Astrocyte of the hippocampus (primary cell): ENCODE measurements at places on chromosomes 5 and 9.

GRCh38 chr9:133701981-133702797 is 36.0 kb downstream of the SARDH start:
- DNase-seq = peak; percentile 55

DNA sequence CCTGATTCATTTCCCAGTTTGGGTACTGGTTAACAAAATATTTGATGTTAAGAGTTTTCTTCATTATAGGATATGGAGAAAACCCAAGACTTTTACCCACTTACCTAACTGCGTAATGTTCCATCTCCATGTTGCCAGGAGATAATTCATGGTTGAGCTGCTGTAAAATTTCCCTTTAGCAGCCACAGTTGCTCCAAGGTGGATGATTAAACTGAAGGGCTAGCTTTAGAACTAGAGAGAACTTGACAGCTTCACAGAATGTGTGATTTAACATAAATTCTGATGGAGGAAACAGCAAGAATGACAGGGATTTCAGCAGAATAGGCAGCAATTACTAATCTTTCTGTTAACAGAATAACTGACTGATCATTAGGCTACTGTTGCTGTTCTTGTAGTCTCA is 236.1 kb downstream of the MEF2C start:
- DNase-seq = no peak

DNA sequence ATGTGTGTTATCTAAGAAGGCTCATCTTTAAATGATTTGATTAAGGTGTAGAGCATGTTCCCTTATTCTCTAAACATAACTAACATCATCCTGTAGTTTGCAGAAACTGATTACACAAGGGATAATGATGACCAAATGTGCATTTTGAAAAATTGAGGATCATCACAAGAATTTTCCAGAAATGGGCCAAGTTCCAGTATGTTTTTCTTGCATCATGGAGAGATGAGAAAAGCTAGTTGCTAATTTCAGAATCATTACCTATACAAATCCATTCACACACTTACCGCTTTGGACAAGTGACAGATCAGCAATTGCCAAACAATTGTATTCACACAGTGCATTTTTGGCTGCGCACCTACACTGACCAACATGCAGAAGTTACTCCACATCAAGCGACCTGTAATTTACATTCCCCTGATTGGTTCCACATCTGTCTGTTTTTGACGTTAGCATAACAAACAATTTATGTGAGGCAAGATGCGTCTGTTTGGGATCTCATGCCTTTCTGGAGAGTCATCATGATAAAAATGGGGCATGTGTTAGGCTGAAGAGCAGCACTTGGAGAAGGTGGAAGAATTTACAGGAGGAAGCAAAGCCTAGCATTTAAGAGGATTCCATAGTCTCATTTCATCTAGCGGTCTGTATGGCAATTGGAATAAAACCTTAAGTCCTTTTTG is 2.8 kb upstream of the BNC2 start:
- DNase-seq = peak; percentile 18

GRCh38 chr9:12882430-12882829 is 107.6 kb downstream of the LURAP1L start:
- DNase-seq = peak; percentile 68

DNA sequence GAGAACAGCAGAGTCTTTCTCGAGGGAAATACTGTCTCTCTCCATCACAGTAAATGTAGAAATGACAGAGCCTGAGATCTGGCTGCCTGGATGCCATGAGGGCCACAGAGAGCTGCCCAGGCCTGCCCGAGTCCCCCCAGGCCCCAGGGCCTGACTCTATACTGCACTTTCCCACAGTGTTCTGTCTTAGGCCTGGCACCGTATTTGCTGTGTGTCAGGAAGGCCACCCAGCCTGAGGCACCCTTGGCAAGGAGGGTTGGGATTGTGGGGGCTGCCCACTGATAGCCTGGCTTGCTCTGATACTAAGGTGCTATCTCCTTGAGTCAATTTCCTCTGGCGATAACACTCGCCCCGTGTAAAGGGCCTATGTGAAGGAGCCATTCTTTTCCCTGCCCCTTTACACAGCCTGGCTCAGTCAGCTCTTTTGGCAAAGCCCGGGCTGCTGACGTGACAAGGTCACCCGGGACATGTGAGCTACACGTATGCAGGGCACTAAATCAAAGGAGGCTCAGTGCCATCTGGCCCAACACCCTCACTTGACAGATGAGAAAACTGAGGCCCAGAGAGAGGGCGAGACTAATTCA is 630.1 kb upstream of the KLF4 start:
- DNase-seq = no peak

DNA sequence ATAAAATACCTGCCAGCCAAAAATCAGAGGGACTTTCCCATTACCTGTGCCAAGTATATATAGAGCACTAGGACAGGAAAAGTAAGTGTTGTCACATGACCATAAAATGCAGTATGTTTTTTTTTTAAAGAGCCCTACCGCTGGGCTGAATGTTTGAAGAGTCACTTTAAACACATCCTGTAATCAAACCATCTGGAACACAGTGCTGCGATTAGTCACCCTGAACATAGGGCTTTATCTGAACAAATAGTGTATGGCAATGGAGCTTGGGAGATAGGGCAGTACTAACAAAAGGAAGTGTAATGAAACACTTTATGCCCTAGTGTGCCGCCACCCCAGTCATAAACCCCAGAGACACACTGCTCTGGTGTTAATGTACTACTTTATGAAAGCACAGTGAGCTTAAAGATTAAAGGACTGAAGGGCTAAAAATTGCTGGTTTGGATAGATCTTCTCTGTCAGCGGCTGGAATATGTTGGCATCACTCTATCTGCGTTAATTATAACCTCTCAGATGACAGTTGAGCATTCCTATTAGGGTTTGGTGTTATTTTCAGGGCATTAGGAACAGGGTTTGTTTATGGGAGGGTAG is 90.4 kb downstream of the ZNF608 start:
- DNase-seq = peak; percentile 71

DNA sequence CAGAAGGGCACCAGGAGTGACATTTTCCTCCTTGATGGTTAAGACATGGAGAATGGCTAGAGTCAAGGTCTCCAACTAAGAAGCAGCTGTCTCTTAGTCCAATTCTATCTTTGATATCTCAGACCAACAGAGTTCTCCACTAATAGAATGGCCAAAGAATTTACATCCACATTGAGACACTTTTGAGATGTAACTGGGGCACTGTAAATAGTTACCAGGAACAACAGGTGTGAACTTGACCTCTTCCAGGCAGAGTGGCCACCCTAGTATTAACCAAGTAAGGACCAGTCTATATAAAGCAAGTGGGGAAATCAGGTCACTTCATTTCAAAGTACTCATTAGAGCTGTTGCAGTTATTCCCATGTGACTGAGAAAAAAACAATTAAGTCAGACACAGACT is 159.7 kb upstream of the RAD23B start:
- no peak for DNase-seq

DNA sequence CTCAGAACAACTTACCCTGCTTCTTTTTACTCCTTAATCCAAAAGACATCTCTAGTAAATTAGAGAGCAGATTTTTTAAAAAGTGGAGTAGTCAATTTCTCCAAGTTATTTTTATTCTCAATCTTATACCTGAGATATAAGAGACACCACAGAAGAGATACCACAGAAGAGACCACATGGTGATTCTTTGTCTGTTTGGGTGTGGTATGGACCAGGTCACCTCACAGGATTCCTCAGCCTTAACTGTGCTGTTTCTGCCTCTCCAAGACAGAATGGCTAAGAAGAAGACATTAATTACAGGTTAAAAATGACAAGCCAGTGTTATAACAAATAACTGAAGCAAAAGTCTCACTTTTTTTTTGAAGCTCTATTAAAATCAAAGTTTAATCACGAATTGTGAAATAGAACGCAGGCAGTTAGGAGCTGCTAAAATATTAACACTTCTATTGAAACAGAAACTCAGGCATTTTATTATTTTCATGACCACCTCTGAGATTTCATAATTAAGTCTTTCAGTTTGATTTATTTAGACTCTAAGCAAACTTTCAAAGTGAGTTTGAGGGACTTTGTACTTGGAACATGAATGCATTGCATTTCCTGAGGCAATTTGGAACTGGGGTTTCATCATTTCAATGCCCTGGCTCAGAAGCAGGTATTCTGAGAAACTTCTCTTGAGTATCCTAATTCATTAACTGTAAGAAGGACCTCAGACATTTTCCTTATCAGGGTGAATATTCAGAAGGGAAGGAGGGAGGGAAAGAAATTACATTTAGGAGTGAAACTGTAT is 280.7 kb downstream of the KCTD16 start:
- no peak for DNase-seq

GRCh38 chr9:9016597-9016996 is 1217.0 kb upstream of the DMAC1 start:
- no peak for DNase-seq

GRCh38 chr5:34789021-34789531 is 49.9 kb upstream of the TTC23L start:
- DNase-seq = peak; percentile 89

DNA sequence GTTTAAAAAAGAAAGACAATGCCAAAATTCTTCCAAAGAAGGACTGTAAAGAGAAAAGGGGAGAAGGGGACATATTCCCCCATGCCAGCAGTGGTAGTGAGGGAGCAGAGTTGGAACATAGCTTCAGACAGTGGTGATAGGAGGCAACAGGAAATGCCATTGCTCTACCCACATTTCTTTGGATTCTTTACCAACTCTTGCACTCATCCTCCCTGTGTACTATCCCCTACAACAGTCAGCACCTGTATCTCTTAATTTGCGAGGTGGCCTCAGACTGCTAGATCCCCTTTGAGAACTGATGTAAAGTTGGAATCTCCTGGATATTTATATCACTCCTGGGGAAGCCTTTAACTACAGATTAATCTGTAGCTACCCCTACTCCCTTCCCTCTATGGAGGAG is 320.6 kb upstream of the PTGER4 start:
- DNase-seq = no peak

DNA sequence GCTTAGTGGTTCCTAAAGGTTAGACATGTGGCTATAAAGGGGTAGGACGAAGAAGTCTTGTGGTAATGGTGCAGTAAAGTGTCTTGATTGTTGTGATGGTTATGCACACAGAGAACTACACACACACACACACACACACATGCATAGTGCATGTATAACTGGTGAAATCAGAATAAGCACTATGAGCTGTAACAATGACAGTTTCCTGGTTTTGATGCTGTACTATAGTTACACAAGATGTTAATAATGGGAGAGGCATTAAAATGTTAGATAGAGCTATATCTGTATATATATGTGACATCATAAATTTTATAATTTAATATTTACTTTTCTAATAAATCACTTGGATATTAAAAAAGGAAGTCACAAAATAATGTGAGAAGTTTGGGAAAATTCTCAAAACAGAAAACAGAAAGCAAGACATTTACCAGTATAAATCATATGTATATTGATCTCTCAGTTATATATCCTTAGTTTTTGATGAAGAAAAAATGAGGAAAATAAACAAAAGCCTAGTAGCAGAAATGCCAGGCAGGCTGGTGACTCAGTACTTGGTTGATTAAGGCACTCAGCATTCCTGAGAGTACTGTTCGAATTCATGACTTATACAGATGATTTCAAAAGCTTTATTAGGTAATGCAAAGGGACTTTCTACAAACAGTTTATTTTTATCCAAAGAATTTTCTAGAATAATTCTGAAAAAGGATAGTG is 350.5 kb upstream of the DAB2 start:
- DNase-seq = peak; percentile 83

DNA sequence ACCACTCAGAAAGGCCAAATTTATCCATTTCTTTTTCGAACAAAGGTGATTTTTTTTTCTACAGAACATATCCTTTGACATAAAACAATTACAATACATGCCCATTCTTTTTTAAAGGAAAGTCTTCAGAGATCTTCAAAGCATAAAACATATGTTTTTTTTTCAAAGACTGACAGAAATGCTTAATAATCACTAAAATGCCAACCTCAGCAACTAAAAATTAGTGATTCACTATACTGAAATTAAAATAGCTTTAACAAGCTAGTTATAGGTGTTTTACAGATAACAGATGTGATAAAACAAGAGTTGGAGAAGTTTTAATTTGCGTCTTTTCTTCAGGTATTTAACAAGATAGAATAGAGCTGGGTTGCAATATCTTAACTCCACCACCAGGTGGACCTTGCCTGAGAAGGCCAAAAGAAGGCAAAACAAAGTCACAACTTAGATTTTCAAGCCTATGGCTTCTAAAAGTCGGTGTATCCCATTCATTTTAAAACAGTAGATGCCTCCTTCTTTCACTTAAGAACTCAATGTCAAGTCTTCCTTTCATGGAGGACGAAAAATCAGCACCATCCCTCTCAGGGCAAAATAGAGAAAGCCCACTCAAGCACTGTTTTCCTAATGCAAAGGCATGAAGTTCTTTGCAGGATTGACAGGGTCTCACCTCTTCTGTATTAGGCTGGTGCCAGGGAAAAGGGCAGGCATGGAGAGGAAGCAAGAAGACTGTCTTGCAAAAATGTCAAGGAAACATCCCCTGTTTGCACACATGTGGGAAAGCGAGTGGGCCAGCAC is 31.1 kb upstream of the CPLX2 start:
- DNase-seq = no peak

GRCh38 chr5:151709109-151709735 is 22.5 kb upstream of the SPARC start:
- DNase-seq = no peak

DNA sequence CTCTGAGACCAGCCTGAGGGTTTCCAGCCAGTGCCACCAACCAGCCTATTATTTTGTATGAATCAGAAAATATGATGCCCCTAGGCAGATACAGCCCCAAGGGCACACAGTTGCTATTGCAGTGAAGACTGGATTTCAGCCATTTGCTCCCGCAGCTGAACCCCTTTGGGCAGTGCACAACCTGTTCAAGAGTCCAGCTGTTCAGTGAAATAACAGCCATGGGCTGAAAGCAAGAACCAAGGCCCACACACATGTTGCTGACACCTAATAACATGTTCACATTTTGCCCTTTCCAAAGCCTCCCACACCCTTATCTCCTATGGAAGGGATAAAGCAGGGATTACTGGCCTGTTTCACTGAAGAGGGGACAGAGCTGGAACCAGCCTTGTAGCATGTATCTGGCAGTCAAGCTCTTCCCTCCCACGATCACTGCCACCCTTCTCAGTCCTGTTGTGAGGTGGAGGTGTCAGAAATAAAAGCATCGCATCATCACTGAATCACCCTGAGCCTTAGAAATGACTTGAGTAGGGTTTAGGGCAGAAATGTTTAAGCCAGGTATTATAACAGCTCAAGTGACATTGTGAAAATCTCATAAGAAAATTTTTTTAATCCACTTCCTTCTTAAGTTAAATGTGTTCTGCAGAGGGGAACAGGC is 137.1 kb upstream of the FSTL4 start:
- no peak for DNase-seq

GRCh38 chr5:168227001-168227400 is 64.4 kb upstream of the WWC1 start:
- DNase-seq = no peak

GRCh38 chr9:113646946-113647914 is 183.7 kb downstream of the RGS3 start:
- no peak for DNase-seq

GRCh38 chr9:2889023-2889422 is 45.1 kb upstream of the PUM3 start:
- DNase-seq = no peak

- no peak for DNase-seq
Measured at GRCh38 chr9:112408275-112408674, 28.4 kb downstream of the HSDL2 start.
